HFF-Myc (cell line): ENCODE measurements at places on chromosomes 1 and 21.

- no peak for DNase-seq
Observed at GRCh38 chr1:165011186-165011585, 345.3 kb downstream of the LMX1A start.

DNA sequence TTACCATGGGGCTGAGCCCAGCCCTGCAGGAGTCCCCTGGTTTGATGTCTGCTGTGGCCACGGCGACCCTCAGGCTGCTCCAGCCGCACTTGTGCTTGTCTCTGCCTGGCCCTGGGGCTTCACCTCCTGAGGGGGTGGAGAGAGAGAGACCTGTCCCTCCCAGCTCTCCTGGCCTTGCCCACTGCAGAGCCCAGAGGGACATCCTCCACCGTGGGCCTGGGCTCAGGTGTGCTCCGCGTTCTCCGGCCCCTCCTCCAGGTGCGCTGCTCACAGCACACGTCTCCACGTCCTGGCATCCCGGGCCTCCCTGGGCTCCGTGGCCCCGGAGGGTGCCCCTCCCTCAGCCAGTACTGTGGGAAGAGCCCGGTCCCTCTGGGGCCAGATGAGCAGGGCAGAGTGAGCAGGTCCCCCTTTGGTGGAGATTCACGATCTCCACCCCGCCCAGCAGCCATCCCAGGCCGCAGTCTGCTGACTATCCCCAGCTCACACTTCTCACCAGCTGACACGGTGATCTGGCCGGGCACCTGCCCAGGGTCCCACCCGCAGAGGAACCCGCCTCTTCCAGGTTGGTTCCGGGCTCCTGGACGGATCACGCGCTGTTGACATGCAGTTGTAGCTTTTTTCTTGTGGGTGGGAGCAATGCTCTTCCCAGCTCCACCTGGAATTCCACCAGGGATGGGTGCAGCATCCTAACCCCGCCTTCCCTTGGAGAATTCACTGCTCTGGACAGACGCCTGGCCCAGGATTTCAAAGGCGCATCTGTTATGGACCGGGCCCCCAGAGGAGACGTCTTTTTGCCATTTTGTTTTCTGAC is 41.8 kb upstream of the POFUT2 start:
- DNase-seq, result no peak

DNA sequence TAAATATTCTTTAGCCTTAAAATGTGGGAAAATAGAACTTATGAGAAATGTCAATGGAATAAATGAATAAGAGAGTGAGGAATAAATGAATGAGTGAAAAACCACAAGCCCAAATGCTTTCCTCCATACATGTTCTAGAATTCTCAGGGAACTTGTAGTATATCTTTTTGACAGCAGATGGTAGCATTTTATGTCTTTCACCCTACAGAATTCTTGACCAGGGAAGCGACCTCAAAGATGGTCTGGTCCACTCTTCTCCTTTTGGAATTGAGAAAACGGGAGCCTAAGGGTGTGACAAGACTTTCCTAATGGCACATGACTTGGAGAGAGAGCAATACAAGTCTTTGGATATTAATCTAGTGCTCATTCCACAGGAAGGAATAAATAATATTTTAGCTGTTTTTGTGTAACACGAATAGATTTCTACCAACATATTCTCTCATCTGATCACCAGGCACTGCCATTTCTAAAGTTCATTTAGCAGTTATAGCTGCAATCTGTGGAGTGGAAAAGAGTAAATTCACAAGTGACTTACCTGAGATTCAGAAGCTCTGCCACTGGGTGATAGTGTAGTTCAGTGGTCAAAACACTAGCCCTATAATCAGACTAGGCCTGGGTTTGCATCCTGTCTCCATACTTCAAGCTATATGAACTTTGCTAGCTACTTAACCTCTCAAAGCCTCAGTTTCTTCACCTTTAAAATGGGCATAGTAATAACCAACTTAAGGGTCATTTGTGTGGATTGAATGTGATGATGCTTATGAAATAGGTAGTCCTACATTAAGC is 15.0 kb upstream of the F5 start:
- DNase-seq, result no peak

DNA sequence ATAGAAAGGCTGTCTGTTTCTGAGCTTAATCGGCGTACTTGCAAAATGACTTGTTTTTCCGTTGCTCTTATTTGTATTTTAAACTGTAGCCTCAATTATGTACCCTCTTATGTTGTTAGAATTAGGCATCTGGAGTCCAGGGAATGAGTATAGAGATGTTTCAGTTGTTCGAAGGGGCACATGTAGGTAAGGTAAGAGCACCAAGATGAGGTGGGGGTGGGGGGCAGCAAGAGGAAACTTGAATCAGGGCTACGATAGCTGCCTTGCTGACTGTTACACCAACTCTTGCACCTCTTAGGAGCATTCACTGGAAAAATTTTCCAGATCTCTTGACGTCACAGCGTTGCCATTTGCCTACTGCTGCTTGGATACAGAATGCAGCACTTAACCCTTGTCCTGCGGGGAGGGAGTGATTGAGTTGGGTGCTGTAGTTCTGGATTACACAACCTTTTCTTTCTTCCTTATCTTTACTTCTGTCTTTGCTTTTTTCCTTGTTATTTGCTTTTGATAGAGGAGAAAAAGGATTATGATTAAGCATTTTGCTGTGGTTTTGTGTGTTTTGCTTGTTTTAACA is 3.2 kb downstream of the ATP1B1 start:
- DNase-seq, result peak; percentile 74

DNA sequence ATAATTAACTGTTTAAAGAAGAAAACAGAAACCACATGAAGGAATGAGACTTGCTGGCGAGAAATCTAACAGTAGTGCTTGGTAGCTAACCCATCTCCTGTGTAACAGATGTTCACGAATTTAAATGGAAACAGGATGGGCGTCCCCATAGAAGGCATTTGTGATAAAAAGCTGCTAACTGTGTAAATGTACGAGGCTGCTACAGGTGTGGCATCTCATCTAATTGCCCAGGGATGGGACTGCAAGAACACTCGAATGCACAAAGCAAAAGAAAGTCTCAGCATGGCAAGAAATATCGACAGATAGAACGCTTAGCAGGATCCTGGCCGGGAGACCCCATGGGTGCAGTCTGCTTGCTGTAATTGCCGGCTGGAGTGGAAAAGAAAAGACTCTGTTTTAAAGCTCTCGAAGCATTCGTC is 112.7 kb downstream of the RUNX1 start:
- no peak for DNase-seq

DNA sequence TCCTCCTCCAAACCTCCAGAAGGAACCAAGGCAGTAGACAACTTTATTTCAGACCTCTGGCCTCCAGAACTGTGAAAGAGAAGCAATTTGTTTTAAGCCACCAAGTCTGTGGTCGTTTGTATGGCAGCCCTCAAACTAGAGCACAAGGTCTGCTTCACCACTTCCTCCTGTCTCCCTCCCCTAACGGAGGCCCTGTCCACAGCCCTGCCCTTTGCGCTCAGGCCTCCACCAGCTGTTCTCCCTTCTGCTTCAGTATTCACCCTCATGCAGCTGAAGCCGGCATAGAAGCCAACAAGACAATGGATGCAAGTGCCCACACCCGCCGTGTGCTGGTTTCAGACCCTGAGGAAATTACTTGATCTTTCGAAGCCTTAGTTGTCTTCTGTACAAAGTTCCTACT is 364.1 kb downstream of the HHAT start:
- no peak for DNase-seq

DNA sequence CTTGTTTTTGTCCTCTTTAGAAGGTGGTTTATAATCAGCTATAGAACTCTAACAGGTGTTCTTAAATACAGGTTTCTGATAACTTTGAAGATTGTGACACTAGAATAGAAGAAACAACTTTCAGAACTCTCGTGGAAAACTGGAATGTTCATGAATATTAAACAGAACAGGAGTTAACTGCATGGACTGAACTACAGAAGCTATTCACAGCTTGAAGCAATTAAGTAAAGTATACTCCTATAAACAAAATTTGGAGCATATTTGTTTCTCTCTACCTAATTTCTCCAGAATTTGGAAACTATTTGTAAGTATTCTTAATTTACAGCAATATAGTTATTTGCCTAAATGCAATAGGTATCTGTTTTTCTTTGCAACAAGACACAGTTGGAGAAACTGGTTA is 824.8 kb downstream of the ADGRL2 start:
- no peak for DNase-seq
